GM19239 (cell line): ENCODE measurements at places on chromosomes 16 and 17.

GRCh38 chr17:74881073-74881472 lies 8.3 kb upstream of the FDXR start:
- DNase-seq: no peak

DNA sequence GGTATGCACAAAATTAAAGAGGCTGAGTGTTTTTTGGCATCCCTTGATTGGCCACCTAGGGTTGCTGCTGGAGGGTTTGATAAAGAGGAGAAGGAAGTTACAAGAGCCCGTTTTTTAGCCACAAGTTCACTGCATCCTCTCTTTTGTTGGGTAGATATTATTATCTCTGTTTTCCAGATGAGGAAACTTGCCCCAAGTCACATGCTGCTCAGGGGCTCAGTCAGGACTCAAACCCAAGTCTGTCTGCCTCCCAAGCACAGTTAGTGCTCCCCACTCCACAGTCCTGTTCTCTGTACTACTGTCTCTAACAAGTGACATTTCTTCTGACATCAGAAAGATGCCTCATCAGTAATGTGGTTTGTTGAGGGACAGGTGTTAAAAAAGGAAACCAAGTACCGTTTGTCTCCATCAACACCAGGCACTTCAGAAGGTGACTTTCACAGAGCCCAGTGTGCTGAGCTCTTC lies 1.4 kb downstream of the NT5M start:
- no peak for DNase-seq

GRCh38 chr16:84047206-84047605 lies 4.6 kb upstream of the SLC38A8 start:
- no peak for DNase-seq

DNA sequence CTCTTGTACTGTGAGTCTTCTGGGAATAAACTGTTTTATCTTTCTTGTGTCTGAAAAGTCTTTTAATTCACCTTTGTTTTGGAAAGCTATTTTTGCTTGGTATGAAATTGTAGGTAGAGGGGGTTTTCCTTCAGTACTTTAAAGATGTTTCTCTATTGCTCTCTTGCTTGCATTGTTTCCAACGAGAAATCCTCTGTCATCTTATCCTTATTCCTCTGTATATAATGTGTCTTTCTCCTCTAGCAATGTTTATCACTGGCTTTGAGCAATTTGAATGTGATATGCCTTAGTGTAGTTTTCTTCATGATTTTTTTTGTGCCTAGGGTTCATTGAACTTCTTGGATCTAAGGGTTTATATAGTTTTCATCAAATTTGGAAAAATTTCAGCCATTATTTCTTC lies 96.3 kb downstream of the CDK5R1 start:
- no peak for DNase-seq

DNA sequence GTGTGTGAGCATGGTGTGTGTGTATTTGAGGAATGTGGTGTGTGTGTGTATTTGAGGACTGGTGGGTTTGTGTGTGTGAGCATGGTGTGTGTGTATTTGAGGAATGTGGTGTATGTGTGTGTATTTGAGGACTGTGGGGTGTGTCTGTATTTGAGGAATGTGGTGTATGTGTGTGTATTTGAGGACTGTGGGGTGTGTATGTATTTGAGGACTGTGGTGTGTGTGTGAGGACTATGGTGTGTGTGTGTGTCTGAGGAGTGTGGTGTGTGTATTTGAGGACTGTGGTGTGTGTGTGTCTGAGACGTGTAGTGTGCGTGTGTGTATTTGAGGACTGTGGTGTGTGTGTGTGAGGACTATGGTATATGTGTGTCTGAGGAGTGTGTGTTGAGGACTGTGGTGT lies 18.0 kb upstream of the CACNG1 start:
- DNase-seq: no peak

DNA sequence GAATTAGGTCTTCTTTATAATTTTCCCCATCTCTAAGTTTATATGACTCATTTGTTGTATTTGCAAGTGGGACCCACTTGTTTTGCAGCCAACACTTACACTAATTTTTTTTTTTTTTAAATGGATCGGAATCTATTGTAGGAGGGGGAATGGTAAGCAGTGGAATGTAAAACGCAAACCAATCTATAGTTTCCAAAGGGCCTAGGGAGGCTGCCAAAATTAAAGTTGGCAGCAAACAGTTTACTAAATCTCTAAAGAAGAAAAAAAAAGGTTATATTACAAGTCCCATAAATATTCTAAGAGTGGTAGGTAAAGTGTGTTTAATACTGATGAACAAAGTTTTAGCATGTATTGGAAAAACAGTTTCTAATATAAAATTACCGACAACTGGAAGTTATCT lies 416.8 kb upstream of the SALL1 start:
- no peak for DNase-seq

- DNase-seq: no peak
These were observed 244.6 kb upstream of the SDK2 start for GRCh38 chr17:73888862-73889261.

GRCh38 chr16:5056352-5056751 lies 9.4 kb downstream of the C16orf89 start:
- peak; percentile 32 for DNase-seq

- no peak for DNase-seq
These were observed 3.9 kb downstream of the STAT5B start for GRCh38 chr17:42272162-42272907.

- DNase-seq: no peak
These were observed 212.8 kb downstream of the SOX9 start for GRCh38 chr17:72333570-72333969.

- DNase-seq: no peak
These were observed 304.2 kb upstream of the TNRC6C start for GRCh38 chr17:77654296-77654695.
